A673 (cell line): ENCODE measurements at places on chromosomes 5 and 9.

DNA sequence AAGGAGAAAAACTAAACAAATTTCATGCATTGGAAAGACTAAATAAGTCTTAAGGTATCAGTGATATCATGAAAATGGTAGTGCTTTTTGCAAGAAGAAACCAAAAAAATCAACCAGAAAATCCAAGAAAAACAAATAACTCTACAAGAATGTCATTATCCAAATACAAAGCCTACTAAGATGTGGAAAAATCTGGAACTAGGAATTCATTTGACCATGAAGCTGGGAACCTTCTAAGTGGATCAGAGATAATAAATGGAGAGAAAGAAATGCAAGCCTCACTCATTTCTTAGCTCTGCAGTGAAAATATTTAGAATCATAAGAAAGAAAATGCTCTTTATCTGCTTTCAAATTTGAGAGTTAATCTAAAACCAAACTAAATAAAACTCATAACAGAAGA, 51.3 kb downstream of the RASEF start:
- no peak for DNase-seq

GRCh38 chr9:124618476-124618875, 111.3 kb upstream of the NR5A1 start:
- DNase-seq, result no peak

- no peak for DNase-seq
These were observed 396.2 kb downstream of the KCTD16 start for GRCh38 chr5:144566747-144567420.

DNA sequence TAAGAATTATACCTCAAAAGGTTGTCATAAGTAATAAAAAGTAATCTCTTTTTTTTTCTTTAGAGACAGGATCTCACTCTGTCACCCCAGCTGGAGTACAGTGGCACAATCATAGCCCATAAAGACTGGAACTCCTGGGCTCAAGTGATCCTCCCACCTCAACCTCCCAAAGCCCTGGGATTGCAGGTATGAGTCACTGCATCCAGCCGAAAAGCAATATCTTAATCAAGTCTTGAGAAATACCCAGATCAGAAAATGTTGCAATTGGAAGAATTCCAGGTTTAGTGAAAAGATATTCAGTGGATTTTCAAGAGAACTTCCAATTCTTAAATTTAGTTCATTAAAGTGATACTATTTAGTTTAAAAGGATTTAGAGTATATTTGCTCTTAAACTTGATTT, 40.9 kb upstream of the IDNK start:
- DNase-seq, result no peak

DNA sequence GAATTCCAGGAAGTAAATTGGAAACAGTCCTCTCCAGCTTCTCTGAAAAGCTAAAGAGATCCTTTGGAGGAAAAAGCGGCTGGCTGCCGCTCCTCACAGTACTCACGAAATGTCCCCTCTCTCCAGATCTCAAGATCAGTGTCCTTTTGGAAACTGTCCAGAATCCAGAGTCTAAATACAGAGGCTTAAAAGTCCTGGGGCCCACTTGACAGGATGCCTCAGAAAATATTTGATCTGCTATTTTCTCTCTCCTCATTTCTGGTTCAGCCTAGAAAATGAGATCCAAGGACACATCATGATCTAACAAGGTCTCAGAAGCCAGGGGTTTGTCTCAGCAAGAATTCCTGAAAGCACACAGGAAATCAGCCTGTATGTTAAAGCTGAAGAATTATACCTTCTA, 7.2 kb downstream of the C1QTNF2 start:
- no peak for DNase-seq

DNA sequence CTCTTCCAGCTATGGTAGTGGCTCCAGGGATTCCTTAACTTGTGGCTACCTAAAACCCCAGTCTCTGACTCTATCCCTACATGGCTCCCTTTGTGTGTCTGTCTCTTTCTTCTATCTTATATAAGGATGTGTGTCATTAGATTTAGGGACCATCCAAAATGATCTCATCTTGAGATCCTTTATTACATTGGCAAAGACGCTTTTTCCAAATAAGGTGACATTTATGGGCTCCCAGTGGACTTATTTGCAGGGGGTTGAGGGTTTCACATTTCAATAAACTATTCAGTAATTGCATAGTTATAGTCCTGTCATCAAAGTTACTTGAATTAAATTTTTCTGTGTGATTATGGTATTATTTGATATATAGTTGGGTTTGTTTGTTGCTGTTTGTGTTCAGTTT, 59.2 kb downstream of the NIPBL start:
- no peak for DNase-seq

GRCh38 chr5:112228667-112229066, 190.4 kb downstream of the EPB41L4A start:
- no peak for DNase-seq

DNA sequence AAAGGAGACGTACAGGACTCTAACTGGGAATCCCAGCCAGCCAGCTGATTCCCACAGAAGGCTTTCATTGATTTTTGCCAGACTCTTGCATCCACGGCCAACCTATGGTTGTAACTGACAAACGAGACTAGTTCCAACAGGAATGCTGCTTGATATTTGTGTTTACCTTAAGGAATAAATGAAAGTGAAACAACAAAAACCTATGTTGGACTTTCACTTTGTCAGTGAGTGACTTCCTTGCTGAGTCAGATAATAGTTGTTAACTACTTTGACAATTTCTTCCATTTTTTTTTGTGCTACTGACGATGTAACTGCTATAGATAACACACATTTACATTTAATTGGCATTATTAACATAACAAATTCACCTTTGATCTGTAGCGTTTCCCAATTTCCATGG, 63.4 kb upstream of the LRRTM2 start:
- no peak for DNase-seq

- peak; percentile 71 for DNase-seq
These were observed 27.4 kb upstream of the CEP120 start for GRCh38 chr5:123450640-123451039.

DNA sequence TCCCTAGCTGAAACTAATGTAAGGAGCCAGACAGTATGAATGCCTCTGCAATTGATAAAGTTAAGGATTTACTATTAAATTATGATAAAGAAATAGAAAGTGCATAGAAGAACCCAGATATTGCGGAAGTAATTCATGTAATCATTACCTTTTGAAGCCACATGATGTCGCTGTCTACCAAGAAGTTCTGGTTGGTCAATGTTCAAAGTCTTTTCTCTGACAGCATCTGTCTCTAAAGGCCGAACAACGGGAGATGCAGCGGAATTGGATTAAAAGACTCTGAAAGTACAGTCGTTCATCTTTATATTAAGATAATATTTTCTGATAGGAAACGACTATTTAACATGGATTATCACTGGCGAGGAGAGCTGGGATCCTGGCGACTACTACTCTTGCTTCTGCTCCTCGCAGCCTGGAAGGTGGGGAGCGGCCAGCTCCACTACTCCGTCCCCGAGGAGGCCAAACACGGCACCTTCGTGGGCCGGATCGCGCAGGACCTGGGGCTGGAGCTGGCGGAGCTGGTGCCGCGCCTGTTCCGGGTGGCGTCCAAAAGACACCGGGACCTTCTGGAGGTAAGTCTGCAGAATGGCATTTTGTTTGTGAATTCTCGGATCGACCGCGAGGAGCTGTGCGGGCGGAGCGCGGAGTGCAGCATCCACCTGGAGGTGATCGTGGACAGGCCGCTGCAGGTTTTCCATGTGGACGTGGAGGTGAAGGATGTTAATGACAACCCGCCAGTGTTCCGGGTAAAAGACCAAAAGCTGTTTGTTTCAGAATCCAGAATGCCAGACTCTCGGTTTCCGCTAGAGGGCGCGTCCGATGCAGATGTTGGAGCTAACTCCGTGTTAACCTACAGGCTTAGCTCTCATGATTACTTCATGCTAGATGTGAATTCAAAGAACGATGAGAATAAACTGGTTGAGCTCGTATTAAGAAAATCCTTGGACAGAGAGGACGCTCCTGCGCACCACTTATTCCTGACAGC, at the start of gene PCDHA8:
Gene PCDHA8 (plus strand): TSS at position 210 of the 985 bp plus-strand sequence. CDS start 135 bp downstream, at position 345.
- DNase-seq, result peak; percentile 76

DNA sequence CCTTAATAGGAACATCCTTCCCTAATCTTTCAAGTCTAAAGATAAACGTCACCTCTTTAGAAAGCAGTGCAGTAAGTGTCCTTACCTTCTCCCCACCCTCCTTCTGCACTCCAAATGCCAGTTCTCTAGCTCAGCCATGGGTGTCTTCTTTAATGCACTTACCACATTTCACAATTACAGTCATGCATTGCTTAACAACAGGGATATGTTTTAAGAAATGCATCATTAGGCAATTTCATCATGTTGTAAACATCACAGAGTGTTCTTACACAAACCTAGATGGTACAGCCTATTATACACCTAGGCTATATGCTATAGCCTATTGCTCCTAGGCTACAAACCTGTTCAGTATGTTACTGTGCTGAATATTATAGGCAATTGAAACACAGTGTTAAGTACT, 91.2 kb downstream of the RFX3 start:
- no peak for DNase-seq

DNA sequence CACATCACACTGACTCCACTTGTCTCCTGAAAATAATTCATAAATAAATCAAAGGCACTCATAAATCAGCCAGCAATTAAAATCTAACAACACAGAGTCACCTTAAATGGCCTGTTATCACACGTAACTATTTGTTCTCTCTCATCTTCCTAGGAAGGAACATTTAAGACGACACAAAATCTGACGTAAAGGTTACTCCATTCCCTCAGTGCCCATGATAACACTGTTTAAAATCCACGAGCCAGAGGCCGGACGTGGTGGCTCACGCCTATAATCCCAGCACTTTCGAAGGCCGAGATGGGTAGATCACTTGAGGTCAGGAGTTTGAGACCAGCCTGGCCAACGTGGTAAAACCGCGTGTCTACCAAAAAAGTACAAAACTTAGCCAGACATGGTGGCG, 56.4 kb downstream of the MYO10 start:
- DNase-seq, result no peak

- DNase-seq, result no peak
These were observed 60.6 kb downstream of the TNFSF15 start for GRCh38 chr9:114745108-114745848.

- no peak for DNase-seq
These were observed 23.4 kb downstream of the ARSB start for GRCh38 chr5:78961743-78962142.

GRCh38 chr5:52740007-52740406, 47.7 kb upstream of the ITGA1 start:
- DNase-seq, result peak; percentile 45

DNA sequence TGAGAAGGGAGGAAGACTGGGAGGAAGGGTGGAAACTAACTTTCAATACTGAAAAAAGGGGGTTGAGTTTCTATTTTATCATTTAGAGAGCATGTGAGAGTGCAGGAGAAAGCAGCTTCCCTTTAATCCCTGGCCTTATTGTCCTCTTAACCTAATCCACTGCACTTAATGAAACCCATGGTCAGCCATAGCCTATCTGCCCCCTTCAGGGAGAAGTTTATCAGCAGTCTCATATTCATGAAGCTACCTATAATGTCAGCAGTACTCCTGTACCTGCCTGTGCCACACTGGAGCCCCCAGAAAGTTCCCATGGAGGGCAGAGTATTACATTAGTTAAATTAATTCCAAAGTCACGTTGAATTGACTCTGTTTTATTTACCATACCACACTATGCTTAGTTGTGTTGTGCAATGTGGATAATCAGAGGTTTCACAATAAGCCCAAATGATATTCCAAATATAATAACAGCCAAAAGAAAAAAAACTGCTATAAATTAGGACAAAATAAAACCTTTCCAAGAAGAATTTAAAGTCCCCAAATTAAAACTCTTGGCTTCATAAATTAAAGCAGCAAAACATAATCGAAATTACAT, 62.9 kb downstream of the MUSK start:
- DNase-seq, result no peak

DNA sequence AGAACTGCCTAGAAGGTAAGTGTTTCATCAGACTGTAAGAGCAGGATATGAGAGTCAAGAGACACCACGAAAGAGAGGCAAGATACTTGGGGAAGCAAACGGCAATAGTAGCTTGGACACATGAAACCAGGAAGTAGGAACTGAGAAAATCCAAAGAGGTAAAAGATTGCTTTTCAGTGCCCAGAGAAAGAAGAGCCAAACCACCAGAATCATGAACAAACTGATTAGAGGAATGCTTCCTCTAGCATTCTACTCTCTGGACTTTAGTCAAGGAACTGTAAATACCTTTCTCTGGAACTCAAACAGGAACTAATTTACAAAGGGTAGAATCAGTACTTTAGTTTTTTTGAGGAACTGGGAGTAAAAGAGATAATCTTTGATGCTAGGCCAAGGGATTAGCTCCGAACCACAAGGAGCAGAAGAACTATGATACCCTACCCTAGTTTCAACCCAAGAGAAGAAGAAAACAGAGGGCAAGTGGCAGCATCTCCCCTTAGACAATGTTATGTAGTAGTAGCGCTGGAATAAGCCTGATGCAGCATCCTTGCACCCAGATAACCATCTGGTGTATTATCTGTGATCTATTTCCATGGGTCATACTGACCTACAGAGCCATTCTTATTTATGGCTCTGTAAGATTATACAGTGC, 41.3 kb downstream of the EFCAB9 start:
- DNase-seq, result no peak

DNA sequence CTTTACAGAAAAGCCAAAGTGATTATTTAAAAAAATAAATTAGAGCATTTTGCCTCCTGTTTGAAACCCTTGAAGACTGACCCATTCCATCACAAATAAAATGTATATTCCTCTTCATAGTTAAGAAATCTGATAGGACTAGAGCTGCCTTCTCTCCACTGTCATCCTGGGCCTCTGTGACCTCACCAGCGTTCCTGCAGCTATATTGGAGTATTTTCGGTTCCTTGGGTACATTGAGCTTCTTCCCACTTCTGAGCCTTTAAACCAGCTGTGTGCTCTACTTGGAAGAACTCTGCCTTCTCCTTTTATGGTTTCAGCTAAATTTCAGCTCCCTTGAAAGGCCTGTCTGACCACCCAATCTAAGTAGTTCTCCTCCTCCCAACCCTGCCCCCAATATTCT, 99.1 kb upstream of the ABCA1 start:
- no peak for DNase-seq

DNA sequence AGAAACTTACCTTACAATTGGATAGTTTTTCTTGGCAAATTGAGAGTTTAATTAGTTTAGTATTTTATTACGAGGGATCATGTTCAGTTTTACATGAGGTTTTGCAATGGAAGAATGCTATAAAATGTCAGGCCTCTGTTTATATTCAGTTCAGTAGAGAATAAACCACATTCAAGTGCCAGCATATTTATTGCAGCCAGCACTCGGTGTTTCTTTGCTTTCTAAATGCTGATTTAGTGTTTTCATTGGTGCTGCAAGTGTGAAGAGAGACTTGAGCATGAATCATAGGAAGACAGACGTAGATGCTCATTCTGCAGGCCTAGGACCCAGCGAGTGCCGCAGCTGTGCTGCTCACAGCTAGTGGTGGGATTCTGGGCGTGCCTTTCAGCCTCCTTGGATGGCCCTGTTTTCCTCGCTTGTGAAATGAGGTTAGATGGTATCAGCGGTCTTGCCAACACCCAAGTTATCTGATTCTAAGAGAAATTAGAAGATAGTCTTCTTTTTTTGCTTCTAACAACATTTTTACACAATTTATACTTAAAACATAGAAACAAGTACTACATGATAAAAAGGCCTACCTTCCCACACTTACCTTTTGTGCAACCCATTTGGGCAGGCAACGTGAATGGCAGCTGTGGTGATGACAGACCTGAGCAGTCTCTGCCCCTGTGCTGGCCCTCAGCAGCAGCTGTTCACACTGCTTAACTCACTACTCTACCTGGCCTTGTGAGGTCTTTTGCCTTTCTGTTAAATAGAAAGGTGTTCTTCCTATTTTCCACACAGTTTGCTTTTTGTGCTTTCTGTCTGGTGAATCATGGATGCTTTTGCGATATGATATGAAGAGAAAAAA, 26.8 kb upstream of the TNFAIP8 start:
- DNase-seq, result no peak
